ENCODE measurements at places on chromosomes 3 and 15. TPM values are rescaled to one million over a fixed set of nuclear protein-coding genes. Genes with fewer than 3 reads are reported as not detected.

Gene UBAP1L
- total RNA-seq = 2.0 TPM

Gene SLC12A8
- total RNA-seq = 0.98 TPM

Gene GOLGA8S
- total RNA-seq = under 0.01 TPM

Gene COL6A5
- total RNA-seq = under 0.01 TPM

Gene CHRFAM7A
- total RNA-seq = 2.7 TPM

Gene IL5RA
- 0.49 TPM for total RNA-seq

Gene PODXL2
- 178 TPM for total RNA-seq

Gene INO80
- 30.0 TPM for total RNA-seq

Gene PLCH1
- total RNA-seq = 12.0 TPM

Gene FGF7
- total RNA-seq = 1.2 TPM

Gene MOBP
- 0.25 TPM for total RNA-seq

Gene CCR9
- not detected for total RNA-seq

Gene PRTG
- 4.9 TPM for total RNA-seq

Gene CLDN11
- 14.5 TPM for total RNA-seq

Gene GRAMD2A
- 0.49 TPM for total RNA-seq

Gene ACTC1
- total RNA-seq = 0.25 TPM

Gene B3GALNT1
- total RNA-seq = 110 TPM

Gene GABRG3
- 10.6 TPM for total RNA-seq

Gene ESYT3
- total RNA-seq = 0.74 TPM

Gene SOX2
- total RNA-seq = 72.0 TPM

Gene ITPKA
- total RNA-seq = 1.2 TPM

Gene GOLGA8A
- 28.8 TPM for total RNA-seq

Gene RBPMS2
- not detected for total RNA-seq

Gene ADPGK
- total RNA-seq = 23.8 TPM

Gene ISLR2
- total RNA-seq = 176 TPM

Gene USP4
- 26.3 TPM for total RNA-seq

Gene EOMES
- total RNA-seq = 7.1 TPM

Gene NPAP1
- 0.49 TPM for total RNA-seq

Gene EPHB3
- total RNA-seq = 3.7 TPM

Gene CMTM8
- 0.49 TPM for total RNA-seq

Gene ADGRG7
- total RNA-seq = under 0.01 TPM

Gene CLEC3B
- total RNA-seq = 19.2 TPM

Gene WDR76
- total RNA-seq = 10.8 TPM

Gene SOX14
- not detected for total RNA-seq

Gene NR1D2
- total RNA-seq = 30.0 TPM

Gene SLC12A6
- total RNA-seq = 36.6 TPM

Gene SMCO1
- not detected for total RNA-seq

Gene ZIC1
- total RNA-seq = 12.3 TPM

Gene C3orf49
- not detected for total RNA-seq

Gene ARGFX
- not detected for total RNA-seq

Gene KNG1
- total RNA-seq = not detected

Gene PLS1
- 1.5 TPM for total RNA-seq

Gene PLSCR5
- total RNA-seq = 0.25 TPM

Data from temporal lobe (tissue), 4 donors.